ENCODE measurements at places on chromosomes 6 and 20. TPM values are rescaled to one million over a fixed set of nuclear protein-coding genes. Genes with fewer than 3 reads are reported as not detected.

- DNase-seq, result no peak
Observed at GRCh38 chr20:41089555-41089954, 47.8 kb upstream of the PLCG1 start.

Gene LGSN
- total RNA-seq, result 0.07 TPM

DNA sequence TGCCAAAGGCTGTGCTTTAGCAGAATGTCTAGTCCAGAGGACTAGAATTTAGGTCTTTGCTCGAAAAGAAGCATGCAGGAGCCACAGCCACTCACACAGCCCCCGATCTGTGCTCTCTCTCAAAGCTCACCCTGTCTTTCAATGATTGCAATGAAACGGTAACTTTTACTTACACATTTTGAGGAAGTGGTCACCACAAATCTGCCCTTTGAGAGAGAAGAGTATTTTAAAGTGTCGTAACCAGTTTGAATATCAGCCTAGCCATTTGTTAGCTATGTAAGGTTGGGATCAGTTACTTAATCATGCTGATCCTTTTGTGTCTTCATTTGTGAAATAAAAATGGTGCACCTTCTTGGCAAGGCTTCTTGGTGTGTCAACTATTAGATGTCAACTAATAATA lies 209.0 kb downstream of the TFAP2A start:
- DNase-seq, result no peak

DNA sequence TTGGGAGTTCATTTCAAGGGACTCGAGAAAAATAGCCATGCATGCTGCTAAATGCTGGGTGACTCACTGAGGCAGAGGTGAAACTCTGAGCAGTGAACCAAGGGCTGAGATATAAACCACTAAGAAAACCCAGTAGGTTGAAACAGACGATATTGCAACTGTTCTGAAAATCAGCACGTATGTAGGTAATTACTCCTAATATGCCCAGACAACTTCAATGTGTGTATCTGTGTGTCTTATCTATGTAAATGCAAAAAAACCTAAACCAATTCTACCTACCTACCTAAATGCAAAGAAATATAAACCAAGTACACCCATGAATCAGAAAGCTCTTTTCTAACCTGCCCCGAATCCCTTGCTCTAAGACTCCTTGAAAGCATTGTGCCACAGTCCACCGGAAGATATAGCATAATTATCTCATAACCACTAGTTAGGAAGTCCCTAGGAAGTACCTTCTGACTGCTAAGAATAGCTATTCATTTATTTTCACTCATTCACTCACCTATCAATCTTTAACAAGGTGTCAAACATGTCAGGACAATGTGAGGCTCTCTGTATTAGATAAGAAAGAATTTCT lies 458.7 kb upstream of the RUNX2 start:
- DNase-seq, result no peak

GRCh38 chr6:11662323-11662722 lies 116.3 kb downstream of the ADTRP start:
- DNase-seq, result no peak

- DNase-seq, result no peak
Observed at GRCh38 chr6:101458336-101458735, 64.8 kb downstream of the GRIK2 start.

- peak; percentile 89 for DNase-seq
Observed at GRCh38 chr6:3162565-3163247, 5.4 kb upstream of the TUBB2A start.

Gene RGS17
- total RNA-seq, result 1.2 TPM

DNA sequence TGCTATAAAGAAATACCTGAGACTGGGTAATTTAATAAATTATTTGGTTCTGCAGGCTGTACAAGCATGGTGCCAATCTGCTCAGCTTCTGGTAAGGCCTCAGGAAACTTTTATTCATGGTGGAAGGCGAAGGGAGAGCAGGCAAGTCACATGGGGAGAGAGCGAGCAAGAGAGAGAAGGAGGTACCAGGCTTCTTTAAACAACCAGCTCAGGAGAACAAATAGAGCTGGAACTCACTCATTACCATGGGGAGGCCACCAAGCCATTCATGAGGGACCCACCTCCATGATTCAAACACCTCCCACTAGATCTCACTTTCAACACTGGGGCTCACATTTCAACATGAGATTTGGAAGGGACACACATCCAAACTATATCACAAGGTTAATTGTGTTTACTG lies 44.9 kb upstream of the CRISP1 start:
- no peak for DNase-seq

DNA sequence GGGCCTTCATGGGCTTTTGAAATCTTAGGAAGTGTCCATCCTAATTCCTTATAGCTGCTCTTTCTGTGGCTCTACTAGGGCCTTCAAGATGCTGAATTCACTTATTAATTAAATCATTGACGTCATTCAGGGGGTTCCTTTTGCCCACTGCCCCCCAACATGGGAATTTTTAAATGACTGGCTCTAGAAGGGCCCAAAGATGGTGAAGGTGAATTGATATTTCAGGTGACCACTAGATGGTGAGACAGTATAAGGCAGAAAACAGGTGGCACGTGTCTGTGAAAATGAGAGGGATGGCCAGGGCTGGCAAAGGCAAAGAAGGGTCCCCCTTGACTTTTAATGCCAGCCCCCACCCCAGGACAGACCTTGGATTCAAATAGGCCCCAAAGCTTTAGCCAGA lies 11.8 kb downstream of the GNAS start:
- peak; percentile 25 for DNase-seq
